ENCODE measurements at places on chromosomes 7 and 10.

- no peak for DNase-seq
These were observed 82.8 kb upstream of the FAM171A1 start for GRCh38 chr10:15453926-15454325.

- no peak for DNase-seq
These were observed 99.0 kb downstream of the AOAH start for GRCh38 chr7:36625247-36625646.

DNA sequence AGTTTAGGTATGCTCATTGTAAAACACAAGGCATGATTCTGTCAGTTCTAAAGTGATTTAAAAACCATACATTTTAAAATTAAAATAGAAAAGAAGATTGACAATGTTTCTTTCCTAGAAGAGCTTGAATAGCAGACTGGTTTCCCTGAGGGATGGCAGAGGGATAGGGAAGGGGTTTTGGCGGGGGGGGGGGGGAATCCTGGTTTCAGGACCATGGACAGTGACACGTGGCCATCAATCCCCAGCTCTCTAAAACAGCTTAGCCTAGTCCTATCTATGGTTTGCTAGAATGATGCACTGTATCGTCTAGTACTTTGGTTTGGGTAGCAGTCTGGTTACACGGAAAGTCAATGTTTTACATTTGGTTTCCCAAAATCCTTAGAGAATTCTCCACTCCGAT, 88.7 kb downstream of the PHYHIPL start:
- no peak for DNase-seq

GRCh38 chr10:122419876-122420623, 34.4 kb upstream of the ARMS2 start:
- DNase-seq = peak; percentile 68

DNA sequence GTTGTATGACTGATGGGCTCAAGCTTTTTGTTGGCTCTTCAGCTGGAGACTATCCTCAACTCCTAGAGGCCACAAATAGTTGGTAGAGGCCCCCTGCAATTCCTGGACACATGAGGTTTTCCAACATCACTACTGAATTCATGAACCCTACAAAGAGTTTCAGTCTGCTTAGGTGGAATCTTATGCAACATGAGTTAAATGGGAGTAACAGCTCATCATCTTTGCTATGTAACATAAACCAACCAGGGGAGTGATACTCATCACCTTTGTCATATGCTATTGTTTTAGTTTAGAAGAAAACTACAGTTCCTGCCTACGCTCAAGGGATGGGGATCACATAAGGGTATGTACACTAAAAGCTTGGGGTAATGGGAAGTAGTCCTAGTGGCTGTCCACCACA, 729.4 kb downstream of the SORCS1 start:
- DNase-seq = no peak

DNA sequence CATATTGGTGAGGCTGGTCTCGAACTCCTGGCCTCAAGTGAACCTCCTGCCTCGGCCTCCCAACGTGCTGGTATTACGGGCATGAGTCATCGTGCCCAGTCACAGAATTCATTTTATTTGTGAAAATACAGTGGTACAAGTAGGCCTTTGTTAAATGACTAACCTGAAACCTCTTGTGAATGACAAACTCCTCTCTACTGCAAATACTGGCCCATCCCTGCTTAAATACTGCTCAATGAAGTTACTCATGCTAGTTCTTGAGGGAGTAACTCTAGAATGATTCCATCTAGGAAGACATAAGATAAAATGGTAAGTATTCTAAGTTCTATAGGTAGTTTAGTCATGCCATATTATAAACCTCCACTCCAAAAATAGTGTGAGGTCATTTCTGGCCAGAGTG, 80.7 kb downstream of the UBE2H start:
- DNase-seq = no peak

DNA sequence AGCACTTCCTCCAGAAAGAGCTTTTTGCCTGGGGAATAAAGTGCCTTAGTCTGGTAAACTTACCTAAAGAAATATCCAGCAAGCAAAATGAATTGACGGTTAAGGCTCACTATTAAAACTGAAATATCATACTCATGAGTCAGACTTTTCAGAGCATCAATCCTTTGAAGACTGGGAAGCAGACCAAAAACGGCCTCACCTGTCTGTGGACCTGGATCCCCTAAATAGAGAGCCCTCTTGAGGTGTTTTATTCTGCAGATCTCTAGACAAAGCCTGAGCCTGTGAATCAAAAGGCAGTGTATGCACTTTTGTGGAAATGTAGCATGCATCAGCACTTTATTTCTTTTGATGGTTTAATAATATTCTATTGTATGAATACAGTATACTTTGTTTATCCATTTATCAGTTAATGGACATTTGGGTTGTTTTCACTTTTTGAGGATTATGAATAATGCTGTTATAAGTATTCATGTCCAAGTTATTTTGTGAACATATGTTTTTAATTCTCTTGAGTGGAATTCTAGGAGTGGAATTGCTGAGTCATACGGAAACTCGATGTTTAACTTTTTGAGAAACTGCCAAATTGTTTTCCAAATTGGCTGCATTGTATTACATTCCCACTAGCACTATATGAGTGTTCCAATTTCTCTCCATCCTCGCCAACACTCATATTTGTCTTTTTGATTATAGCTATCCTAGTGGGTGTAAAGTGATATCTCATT, 449.0 kb upstream of the IGFBP3 start:
- DNase-seq = peak; percentile 90

GRCh38 chr10:27759483-27760272, 14.1 kb upstream of the MKX start:
- DNase-seq = no peak

DNA sequence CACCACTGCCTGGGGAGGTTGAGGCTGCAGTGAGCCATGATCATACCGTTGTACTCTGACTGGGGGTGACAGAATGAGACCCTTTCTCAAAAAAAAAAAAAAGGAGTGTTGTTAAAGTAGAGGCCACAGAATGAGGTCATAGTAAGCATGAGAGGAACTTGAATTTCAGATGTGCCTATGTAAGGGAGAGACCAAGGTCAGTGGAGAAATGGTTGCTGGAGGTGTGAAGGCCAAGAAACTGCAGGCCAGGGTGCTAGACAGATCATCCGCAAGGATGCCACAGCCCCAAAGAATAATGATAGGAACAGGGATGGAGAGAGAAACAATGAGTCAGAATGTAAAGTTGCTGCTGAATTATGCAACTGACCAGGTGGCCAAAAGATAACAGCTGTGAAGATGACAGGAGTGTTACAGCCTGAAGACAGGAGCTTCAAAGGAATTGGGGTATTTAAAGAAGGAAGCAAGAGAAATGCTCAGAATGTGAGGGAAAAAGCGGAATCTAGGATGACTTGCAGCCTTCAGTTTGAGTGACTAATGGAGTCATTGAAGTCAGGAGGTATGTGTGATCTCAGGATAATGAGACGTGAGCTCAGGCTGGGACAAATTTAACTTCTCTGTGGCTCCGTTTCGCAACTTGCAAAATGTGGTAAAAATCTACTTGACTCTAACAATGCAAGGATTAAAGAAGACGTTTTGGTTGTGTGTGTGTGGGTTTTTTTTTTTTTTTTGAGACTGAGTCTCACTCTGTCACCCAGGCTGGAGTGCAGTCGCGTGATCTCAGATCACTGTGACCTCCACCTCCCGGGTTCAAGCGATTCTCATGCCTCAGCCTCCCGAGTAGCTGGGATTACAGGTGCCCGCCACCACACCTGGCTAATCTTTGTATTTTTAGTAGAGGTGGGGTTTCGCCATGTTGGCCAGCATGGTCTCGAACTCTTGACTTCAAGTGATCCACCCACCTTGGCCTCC, 22.2 kb downstream of the TYW1B start:
- peak; percentile 77 for DNase-seq

- DNase-seq = no peak
These were observed 504 bp upstream of the BMPER start for GRCh38 chr7:33904681-33905388.

GRCh38 chr7:39624442-39624807, 1.1 kb downstream of the RALA start:
- no peak for DNase-seq

GRCh38 chr10:120810298-120810697, 40.9 kb upstream of the WDR11 start:
- no peak for DNase-seq

DNA sequence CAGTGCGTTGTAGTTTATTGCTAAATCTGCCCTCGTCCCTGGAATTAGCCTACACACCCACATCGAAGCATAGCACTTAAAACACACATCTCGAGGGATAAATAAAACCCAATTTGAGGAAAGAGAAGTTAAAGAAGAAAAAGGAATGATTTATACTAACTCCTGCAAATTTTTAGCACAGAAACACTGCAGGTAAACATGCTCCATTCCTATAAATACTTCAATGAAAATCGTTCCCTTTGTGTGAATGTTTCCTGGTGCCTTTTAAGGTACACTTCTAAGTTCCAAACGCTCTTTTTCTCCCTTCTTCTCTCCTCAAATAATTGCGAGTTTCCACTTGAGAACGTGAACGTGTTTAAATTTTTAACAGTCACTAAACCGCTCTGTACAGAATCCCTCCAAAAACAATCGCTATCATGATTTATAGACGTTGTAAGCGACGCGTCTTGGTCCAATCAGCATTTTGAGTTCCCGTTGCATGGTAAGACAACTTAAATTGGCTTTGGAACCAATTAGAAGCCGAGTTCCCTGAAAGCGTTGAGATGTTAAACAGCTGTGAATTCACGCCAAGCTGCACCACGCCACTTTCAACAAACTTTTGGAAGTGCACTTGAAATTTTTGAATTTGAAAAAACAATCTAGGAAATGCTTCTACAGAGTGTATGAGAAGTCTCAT, 12.5 kb upstream of the EBLN1 start:
- no peak for DNase-seq

- DNase-seq = no peak
These were observed 196.5 kb downstream of the PHF14 start for GRCh38 chr7:11170175-11170574.
